ENCODE measurements at places on chromosomes 6 and 20.

DNA sequence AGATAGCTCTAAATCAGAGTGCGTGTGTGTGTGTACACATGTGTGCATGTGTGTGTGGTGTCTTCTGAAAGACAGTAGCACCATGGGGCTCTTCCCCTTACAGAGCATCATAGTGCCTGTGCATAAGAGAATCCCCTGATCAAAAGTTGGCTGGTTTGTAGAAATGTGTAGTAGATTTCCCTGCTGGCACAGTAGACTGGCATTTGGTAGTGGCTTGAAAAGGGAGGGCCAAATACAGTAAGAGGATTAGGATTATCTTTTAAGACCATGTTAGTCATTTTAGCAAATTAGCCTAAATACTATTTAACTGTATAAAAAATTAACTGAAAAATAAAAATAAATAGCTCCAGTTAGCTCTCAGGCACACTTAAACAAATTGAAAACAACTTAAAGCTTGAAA lies 112.6 kb downstream of the B3GAT2 start:
- no peak for DNase-seq

DNA sequence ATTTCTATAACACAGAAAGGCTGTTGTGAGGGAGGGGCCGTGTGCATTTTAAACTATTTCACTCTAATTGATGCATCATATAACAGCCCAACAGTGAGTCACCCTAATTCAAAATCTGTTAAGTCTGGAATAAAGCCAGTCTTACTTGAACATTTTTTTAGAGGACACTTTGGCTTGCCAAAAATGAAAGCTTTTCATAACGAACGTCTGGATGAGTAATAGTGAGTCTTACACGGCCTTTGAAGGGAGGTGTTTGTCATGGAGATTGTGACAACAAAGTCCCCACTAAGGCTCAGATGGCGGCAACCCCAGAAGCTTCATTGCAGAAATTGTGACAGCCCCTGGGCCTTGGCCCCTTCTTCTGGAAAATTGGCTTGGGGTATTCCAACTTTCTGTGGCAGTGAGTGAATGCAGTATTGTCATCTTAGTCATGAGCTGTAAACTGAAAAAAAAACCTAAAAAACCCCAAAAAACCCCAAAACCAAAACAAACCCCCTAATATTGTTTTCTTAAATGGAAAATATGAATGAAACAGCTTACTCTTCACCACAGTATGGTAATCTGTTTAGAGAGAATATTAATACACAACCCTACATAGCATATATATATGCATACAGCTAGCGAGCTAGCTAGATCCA lies 92.6 kb upstream of the CLDN20 start:
- DNase-seq: peak; percentile 98

DNA sequence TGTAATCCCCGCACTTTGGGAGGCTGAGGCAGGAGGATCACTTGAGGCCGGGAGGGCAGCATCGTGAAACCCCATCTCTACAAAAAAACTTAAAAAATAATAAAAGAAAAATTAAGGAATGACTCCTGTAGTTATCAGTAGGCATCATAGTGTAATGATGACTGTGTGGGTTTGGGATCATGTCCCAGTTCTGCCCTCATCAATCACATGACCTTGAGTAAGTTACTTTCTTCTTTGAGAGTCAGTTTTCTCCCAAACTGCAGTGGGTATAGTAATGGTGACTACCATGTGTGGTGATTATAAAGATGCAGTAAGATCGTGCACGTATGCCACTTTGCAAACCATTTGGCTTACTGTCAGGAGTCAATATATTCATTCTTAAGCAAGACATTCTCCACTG lies 89.2 kb downstream of the TXNDC5 start:
- peak; percentile 12 for DNase-seq

DNA sequence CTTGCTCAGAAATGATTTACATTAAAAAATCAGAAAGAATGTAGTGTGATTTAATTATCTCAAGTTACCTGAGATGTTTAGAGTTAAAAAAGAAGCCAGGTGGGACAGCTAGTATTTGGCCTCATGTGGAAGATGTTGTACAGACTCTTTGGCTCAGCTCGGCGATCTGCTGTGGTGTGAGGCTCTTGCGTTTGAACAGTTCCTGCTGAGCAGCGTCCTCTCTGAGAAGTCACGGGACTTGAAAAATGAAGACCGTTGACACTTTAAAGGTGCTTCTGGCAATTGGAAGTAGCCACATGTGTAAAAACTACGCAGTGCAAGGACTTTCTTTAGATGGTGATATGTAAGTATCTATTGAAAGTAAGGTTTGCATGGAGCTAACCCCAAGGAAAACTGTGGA lies 169.0 kb downstream of the BACH2 start:
- DNase-seq: no peak

- DNase-seq: peak; percentile 68
Observed at GRCh38 chr6:75412969-75413662, 80.5 kb downstream of the FILIP1 start.

GRCh38 chr6:79536954-79537747 lies at the start of gene LCA5:
Gene LCA5, minus strand, starts transcription at chr6:79537430. Its CDS starts 18,536 bp downstream, at chr6:79518894.
- peak; percentile 97 for DNase-seq

GRCh38 chr6:82364087-82365015 lies 734 bp downstream of the TPBG start:
- DNase-seq: peak; percentile 74

- no peak for DNase-seq
Observed at GRCh38 chr6:41975276-41975675, 33.7 kb upstream of the CCND3 start.

- no peak for DNase-seq
Observed at GRCh38 chr20:58719971-58720371, 27.4 kb downstream of the NPEPL1 start.

GRCh38 chr20:54097236-54097529 lies 26.8 kb upstream of the BCAS1 start:
- no peak for DNase-seq

GRCh38 chr6:164744301-164744700 lies 565.1 kb downstream of the C6orf118 start:
- DNase-seq: no peak

DNA sequence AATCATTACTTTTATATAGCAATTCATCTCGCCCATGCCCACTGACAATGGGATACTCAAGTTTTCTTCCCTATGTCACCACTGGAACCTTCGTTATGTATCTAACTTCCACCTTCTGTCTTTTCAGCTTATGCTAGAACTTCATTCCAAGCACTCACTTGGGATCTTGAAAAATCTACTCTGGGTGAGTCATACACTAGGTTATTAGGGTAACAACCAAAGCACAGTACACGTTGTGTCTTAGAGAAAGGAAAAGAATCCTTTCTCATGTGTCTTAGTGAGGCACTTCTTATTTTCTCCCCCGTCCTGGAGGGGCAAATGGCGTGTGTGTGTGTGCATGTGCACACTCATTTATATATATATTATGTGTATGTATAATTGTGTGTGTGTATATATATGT lies 18.3 kb upstream of the FAM162B start:
- DNase-seq: no peak

DNA sequence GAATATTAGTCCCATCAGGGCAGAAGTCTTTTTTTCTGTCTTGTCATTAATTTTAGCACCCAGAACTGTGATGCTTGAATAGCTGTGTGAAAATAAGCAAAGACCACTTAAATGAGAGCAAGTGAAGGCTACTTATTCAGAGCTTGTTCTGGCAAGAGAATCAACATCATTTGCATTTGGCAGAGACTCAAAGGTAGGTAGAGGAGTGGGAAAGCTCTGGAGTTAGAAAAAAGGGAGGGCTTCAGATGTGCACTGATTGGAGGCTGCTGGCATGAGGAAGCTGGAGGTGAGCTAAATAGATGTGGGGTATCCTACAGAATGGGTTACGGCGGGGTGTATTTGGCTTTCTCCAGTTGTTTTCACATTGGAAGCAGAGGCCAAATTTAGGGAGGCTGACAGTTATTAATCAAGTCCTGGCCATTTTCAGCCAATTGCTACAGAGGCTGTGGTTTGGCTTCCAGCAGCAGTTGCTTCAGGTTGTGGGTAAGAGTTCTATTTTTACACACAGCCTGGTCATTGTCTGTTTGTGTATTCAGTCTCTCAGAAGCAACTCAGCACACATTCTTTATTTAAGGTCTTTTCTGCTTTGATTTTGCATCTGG lies 254.3 kb downstream of the BTBD3 start:
- DNase-seq: peak; percentile 90

GRCh38 chr20:59790346-59790745 lies 143.1 kb downstream of the SYCP2 start:
- no peak for DNase-seq

DNA sequence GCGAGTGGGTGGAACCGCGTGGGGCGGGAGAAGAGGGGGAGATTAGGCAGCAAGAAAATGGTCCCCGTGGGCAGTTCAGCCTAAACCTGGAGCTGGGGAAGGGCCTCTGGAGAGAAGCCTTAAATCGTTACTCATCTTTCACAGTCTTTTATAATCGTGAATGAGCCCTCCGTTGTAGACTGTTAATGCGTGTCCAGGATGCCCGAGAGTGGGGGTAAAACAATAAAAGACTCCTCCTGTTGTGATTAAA lies 11.0 kb upstream of the ELOVL5 start:
- no peak for DNase-seq

DNA sequence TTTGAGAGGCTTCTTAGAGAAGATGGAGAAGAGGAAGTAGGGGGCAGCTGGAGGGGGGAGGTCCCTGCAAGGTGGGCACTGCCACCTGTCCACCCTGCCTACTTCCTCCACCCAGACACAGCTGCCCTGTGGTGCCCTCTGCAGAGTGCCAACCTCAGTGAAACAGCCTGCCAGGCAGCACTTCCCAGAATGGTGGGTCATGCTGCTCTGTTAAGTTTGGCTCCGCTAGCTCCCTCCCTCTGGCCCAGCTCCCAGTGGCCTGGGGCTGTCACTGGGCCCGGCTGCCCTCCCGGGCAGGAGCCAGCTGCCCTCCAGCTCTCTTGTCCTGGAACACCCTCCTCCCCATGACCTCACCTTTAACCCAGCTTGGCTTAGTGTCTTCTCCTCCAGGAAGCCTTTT lies 5.1 kb upstream of the EPB41L1 start:
- DNase-seq: no peak

GRCh38 chr20:47876311-47877088 lies 91.2 kb upstream of the SULF2 start:
- DNase-seq: no peak

DNA sequence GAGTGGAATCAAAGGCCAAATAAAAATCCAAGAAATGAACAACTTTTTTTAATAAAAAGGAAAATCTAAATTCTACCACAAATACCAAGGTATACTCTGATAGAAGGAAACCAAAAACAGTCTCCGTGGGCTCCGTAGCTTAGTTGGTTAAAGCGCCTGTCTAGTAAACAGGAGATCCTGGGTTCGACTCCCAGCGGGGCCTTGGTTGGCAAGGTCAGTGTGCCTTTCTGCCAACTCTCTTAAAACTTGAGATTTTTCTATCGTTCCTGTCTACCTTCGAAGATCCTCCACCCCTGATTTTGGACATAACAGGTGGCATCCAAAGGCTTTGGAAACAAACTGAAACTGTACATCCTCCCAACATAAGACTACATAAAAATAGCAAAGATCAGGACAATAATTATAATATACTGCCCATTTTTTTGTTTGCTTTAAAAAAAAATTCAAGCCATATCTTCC lies 197.9 kb downstream of the TRIM27 start:
- no peak for DNase-seq

- no peak for DNase-seq
Observed at GRCh38 chr6:47428288-47428687, 49.3 kb upstream of the CD2AP start.

DNA sequence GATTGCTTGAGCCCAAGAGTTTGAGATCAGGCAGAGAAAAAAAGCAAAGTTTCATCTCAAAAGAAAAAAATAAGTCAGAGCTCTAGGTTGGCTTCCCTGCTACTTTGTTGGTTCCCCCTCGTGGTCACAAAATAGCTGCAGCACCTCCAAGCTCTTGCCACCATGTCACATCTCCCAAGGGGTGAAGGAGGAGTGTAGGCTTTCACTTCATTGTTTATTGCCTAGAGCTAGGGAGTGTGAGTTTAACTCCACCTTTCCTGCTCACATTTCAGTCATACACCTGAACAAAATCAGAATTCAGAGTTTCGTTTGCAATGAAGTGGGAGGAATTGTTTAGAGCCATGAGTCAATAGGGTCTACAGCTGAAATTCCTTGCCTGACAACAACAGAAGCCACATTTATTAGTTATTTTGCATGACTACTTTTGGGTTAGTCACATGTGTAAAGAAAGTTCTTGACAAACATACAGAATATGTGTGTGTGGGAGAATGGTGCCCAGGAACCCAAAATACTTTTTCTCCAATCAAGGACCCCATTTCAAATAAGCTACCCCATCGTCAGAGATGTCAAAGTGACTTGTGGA lies 56.2 kb upstream of the UFL1 start:
- no peak for DNase-seq

DNA sequence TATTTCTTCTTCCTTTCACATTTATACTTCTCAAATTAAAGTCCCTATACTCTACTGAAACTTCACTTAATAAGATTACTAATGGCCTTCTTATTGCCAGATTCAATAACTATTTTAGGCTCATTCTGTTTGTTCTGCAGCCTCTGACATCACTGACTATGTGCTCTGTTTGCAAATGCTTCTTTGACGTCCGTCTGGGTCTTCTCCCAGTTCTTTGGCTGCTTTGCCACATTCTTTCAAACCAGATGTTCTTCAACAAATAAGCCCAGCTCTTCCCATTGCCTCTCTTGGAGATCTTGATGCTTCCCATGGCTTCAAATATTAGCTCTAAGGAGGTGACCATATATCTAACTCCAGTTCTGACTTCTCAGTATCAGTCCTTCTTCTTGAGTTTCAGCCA lies 117.4 kb downstream of the BTBD9 start:
- peak; percentile 15 for DNase-seq

GRCh38 chr20:23165964-23166363 lies 79.8 kb upstream of the CD93 start:
- DNase-seq: no peak

GRCh38 chr6:7882505-7883257 lies 27.9 kb downstream of the TXNDC5 start:
- DNase-seq: no peak

DNA sequence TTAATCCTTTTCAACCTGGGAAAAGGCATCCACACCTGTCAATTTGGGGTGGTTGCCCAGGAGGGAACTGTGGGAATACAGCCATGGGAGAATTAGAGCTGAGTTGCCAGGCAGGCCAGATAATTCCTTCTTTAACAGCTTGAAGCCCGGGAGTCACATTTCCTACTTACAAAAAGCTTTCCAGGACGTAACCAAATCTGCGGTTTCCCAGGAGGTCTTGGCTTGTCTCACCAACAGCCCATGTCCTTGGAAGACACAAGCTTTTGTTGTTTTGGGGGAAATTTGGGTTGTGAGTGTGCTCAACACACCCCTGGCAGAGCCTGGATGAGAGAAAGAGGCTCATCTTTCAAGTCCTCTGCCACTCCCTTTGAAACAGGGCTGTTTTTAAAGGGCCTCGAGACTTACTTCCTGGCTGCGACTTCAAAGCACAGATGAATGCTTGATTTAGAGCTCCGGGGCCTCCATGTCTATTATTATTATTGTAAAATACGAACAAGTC lies 465.9 kb upstream of the BTBD3 start:
- peak; percentile 63 for DNase-seq

DNA sequence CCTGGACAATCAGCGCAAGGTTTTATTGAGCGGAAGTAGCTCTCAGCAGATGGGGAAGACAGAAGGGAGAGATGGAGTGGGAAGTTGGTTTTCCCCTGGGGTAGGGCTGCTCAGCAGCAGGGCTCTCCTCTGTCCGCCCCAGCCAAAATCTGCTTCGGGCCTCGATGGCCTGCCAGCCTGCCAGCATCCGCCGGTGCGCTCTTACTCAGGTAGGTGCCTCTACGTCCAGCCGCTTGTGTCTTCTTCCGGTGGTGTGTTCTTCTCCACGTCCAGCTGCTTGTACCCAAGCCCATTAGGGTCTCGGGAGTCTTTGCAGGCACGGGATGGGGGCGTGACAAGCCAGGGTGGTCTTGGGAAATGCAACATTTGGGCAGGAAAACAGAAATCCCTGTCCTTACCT lies 1340.0 kb upstream of the MAP3K7 start:
- no peak for DNase-seq

All from fibroblast of skin of right quadriceps (primary cell).